ENCODE measurements at places on chromosomes 3 and 15.
A peak's percentile ranks its signal among the peaks of the same experiment; 100 is the strongest.

DNA sequence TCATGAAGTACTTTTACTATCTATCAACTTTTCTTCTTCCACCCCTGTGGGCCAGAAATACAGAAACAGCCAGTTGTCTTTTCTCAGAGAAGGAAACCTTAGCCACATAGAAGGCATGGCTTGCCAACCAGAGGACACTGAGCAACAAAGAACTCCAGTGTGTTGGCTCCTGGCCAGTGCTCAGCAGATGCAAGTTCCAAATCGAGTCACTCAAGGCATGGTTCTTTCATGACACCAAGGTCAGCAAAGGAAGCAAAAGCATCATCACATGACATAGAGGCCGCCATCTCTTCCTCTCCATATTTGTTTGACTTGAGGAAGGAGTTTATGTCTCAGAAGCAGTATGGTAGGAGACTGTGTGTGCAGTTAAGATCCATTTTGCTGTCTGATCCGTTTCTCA, 92.2 kb downstream of the MYLK start:
- DNase-seq = no peak

GRCh38 chr3:4807381-4808280, 171.6 kb upstream of the BHLHE40 start:
- DNase-seq = no peak

DNA sequence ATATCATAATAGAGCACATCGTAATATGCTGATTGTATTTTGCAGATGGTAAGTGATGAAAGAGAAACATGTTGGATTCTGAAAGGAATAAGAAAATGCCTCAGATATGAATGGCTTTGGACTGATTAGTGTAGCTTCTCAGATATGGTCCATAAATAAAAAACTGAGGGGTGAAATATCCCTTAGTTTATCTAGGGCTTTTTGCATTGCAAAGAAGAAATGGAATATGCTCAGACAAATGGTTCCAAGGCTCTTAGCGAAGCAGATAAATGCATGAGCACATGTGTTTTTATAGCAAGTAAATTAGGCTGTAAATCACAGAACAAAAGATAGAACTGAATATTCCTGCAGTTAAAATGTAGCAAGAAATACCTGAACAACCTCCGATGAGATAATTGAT, 820.9 kb upstream of the GRM7 start:
- DNase-seq = no peak

GRCh38 chr3:27719314-27720003, 2.7 kb downstream of the EOMES start:
- no peak for DNase-seq

DNA sequence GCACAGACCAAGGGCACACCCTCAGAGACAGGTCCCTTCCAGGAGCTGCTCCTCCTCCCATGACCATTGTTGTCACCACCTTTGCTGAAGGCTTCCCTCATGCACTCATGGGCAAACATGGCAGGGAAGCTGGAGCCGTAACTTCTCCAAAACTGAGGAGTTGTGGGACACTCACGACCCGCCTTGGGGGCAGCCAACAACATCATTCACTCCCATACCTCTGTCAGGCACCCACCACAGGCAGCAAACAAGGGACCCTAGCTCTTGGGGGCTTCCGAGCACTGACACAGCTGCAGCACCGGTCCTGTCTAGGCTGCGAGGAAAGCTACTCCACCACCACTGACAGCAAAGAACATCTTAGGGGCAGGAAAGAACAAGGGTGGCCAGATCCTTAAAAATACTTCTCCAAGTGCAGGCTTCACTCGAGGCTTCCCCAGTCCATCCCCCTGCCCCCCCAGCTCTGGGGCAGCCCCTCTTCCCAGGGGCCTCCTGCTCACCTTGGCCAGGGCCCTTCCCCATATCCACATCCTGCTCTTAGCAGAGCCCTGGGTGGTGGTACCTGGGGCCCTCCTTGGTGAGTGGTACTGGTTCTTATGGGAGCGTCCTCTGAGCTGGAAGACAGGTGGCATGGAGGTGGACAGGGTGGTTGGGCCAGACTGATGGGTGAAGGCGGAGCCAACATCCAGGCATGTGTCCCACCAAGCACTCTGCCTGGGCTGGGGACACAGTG, 28.0 kb upstream of the DUSP7 start:
- no peak for DNase-seq

GRCh38 chr15:40995656-40996055, 42.4 kb downstream of the CHAC1 start:
- DNase-seq = no peak

GRCh38 chr15:73924171-73924921, 1.9 kb upstream of the LOXL1 start:
- DNase-seq = peak; percentile 17

DNA sequence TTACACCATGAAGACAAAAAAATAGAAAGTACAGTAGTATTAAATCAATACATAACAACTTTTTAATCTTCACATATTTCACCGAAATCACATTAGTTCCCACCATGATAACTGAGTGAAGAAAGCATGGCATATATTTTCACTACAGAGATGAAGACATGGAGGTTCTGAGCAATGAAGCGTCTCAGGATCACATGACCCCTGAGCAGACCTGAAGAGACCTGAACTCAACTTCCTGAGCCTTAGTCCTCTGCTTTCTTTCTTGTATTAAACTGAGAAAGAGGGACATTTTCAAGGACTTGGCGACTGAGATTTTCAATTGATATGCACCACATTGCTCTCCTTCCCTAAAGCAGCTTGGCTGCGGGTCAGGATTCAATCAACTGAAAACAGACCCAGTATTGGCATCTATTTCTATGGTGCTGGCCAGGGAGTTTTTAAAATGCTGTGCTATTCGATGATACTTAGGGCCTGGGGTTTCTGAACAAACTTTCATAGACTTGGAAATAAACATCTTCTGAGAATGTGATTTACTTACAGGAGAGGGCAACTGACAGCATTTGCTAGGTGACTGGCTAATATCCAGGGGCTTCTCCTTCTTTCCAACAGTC, 165.1 kb downstream of the LSAMP start:
- no peak for DNase-seq

GRCh38 chr15:80788536-80788935, 9.4 kb downstream of the CEMIP start:
- DNase-seq = no peak

GRCh38 chr3:55416331-55416821, 70.7 kb downstream of the WNT5A start:
- no peak for DNase-seq

DNA sequence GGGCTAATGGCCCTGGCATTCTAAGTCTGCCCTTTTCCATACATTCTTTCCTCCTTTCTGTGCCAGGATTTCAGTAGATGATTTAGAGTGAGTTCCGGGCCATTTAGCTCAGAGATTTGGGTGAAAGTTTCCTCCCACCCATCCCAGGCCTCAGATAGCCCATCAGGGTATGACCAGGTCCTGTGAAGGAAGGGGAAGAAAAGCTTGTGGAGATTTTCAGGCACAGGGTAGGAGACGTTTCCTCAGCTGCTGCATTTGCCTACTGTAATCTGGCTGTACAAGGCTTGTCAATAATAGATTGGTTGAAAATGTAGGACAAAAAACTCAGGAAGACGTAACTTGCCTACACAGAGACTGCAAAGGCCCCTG, 63.2 kb upstream of the BCL6 start:
- DNase-seq = no peak

DNA sequence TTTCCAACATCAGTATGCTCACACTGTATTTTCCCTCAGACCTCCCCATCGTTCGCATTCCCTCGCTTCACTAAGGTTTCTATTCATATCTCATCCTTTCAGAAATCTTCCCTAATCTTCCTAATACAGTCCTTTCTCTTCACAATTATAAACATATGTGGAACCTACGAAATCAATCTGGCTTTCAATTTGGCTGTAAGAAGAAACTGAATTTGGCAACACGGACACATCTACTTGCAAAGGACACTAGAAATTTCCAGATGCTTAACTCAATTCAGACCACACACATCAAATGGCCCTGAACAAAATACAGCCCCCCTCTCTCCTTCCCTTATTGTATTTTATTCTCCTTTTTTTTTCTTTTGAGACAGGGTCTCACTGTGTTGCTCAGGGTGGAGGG, 39.1 kb upstream of the TM4SF19 start:
- DNase-seq = no peak

DNA sequence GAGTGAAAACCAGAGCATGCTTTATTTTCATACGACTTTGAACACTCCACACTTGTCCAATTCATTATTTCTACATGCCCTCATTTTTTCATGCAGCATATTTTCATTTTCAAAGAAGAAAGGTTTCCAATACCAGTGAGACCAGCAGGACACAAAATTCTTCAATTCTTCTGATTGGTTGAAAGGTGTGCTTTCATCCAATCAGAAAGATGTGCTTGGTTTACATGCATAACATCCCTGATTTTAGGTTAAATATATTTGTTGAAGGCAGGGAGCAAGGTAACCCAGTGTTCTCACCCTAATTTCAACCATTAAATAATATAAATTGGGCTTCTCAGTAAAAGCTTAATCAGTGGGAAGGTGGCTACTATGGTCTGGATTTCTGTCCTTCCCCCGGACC, 47.5 kb upstream of the PPIB start:
- no peak for DNase-seq

DNA sequence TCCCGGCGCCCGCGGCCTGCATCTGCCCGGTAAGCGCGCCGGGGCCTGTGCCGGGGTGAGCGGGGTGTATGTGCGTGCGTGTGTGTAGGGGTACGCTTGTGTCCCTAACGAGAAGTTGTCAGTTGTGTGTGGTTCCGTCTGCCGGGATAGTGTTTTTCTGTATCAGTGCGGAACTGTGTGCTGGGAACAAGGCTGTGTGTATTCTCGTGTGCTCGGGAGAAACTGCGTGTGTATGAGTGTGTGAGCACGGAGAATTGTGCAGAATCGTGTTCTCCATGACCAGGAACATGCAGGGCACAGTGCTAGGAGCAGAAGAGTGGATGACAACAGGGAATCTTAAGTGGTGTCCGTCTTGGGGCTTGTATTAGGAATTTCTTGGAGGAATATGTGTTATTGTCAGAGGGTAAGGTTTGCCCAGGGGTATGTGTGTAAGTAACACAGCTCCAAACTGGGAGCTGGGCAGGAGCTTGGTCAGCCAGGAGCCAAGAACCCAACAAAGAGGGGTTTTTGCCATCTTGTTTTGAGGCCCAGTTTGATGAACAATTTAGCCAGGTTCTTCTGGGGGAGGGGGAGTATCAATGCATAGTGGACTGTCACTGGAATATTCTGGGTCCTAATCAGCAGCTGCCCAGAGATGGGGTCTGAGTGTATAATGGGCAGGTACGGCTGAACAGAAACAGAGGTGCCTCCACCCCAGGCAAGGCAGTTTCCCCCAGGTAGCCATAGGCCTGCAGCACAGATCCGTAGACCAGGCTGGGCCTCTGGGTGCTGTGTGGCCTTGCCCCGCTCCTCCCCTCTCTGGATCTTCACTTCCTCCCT, 2.1 kb downstream of the ISL2 start:
- DNase-seq = no peak

- DNase-seq = no peak
Measured at GRCh38 chr3:107461721-107462120, 61.0 kb upstream of the BBX start.

DNA sequence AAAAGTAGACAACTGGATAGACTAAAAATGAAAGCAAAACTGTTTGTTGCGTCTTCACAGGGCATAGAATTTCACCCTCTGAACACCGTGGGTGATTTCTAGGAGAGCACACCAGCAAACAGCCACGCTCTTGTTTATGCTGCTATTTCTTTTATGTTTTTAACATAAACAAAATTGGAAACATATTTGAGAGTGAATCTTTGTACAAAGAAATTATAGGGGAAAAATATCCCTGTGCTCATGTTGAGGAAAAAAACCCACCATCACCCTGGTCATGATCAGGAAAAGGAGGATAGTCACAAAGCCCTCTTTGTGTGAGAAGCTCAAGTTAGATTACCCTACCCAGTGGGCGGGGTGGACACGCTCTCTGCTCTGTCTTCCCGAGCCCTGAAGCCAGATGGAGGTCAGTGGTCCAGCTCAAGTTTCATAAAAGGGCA, 313.3 kb downstream of the SATB1 start:
- no peak for DNase-seq

GRCh38 chr3:191139736-191140135, 59.3 kb upstream of the OSTN start:
- DNase-seq = no peak

- no peak for DNase-seq
Measured at GRCh38 chr3:118761291-118761606, 273.4 kb downstream of the IGSF11 start.

- peak; percentile 9 for DNase-seq
Measured at GRCh38 chr15:73052653-73053397, 562 bp downstream of the NEO1 start.

- DNase-seq = no peak
Measured at GRCh38 chr3:140292684-140293083, 357.7 kb downstream of the CLSTN2 start.

DNA sequence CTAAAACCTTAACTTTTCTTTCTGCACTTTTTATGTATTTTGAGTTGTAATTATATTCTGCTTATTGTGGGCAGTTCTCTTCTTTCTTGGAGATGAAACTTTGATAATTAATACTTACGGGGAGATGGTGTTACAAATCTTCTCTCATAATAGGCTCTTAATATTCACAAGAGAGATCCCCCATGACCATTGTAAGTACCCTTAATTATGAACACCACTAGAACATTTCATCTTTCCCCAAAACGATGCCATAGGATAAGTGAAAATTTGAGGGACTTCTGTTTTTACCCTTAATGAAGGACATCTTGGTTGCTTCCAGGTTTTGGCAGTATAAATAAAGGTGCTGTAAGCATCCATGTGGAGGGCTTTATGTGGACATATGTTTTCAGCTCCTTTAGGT, 60.7 kb downstream of the PIAS1 start:
- no peak for DNase-seq

DNA sequence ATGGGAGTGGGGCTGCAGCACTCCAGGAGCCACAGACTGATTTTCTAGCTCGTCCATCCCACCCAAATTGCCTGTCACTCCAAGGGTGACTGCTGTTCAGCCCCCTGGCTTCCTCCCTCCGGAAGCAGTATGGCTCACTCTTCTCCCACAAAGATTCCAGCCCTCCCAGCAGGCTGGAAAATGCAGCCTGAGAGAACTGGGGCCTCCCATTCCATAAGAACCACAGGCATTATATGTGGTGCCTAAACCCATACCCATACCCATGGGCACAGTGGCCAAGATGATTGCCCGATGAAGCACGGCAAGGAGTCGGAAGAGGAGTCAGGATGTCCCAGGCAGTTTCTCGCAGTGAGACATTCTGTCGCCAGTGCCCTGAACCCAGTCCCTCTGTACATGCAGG, 6.0 kb upstream of the VILL start:
- DNase-seq = no peak

DNA sequence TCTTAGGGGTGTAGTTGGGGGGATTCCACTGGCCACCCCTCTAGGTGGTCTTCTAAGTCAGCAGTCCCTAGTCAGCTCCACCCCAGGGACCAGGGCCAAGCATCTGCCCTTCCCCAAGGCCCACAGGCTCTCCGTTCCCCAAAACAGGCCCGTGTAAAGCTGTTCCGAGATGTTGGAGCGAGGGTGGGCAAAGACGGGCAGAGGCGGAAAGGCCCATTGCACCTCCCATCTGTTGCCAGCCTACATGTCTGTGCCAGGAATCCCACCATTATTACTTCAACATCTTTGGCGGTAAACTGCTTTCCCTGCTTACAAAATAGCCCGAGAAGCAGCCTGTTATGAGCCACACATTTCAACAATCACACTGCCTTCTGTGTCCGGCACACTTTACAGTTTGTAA, 1.9 kb upstream of the ATP2B2 start:
- no peak for DNase-seq

Data from stimulated activated CD4-positive, alpha-beta T cell treated with anti-CD3 and anti-CD28 coated beads, Interleukin-4, amount 100 ng/mL, for 48 hours (primary cell).